ENCODE measurements at places on chromosomes 4 and X.

DNA sequence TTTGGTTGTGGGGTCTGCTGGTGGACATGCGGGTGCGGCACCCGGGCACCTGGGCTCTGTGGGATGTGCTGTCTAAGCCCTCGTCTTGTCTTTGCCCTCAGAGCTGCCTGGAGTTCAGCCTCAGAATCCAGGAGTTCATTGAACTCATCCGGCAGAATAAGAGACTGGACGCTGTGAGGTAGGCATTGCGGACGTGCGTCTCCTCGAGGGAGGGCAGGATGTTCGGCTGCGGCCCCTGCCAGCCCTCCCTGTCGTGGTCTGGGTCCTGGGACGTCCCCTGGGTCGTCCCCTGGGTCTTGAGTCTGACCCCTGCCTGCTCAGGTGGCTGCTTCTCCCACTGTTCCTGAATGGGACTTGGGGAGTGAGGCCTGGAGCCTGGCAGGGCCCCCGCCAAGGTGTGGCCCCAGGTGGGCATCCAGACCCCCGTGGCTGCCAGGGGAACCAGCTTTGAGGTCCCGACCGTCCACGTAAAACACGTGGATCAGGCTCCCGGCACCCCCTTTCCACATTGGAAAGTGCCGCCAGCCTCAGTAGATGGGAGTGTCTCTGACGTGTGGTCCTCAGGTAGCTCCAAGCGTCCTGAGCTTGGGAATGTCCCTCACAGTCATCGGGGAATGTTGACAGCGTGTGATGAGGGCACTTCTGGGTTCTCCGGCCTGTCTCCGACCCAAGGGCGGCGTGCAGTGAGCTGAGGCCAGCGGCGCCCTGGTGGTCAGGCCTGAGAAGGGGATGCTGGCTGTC lies 19.3 kb upstream of the UVSSA start:
- DNase-seq = no peak

DNA sequence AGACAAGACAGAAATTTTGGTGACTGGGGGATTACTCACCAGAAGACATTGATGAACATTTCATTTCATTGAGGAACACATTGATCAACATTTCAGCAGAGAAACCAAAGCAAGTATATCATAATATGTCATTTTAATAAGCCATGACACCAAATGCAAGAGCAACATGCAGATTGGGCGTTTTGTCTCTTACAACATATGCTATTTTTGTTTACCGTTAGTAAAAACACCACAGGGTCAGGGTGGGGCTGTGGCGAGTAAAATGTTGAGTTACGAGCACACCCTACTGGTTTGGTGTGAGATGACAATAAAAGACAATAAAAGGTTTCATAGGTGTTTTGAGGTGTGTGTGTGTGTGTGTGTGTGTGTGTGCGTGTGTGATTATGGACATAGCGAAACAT lies 294.5 kb downstream of the PDGFC start:
- no peak for DNase-seq

GRCh38 chr4:113614414-113614813 lies 147.1 kb downstream of the CAMK2D start:
- DNase-seq = no peak

DNA sequence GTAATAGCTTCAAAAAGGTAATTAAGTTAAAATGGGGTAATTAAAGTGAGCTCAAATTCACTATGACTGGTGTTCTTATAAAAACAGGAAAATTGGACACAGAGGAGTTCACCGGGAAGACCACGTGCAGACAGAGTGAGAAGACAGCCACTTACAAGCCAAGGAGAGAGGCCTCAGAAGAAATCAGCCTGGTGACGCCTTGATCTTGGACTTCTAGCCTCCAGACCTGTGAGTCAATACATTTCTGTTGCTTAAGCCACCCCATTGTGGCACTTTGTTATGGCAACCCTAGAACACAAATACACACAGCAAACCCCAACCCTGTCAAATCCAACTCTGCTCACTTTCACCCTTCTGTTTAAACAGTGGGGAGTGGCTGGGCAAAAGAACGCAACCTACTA lies 4.1 kb upstream of the CD38 start:
- DNase-seq = no peak

GRCh38 chrX:150364347-150365050 lies 1.4 kb downstream of the MAMLD1 start:
- DNase-seq = no peak
